NCI-H1092 (cell line): ENCODE measurements at places on chromosomes 2 and 18.

DNA sequence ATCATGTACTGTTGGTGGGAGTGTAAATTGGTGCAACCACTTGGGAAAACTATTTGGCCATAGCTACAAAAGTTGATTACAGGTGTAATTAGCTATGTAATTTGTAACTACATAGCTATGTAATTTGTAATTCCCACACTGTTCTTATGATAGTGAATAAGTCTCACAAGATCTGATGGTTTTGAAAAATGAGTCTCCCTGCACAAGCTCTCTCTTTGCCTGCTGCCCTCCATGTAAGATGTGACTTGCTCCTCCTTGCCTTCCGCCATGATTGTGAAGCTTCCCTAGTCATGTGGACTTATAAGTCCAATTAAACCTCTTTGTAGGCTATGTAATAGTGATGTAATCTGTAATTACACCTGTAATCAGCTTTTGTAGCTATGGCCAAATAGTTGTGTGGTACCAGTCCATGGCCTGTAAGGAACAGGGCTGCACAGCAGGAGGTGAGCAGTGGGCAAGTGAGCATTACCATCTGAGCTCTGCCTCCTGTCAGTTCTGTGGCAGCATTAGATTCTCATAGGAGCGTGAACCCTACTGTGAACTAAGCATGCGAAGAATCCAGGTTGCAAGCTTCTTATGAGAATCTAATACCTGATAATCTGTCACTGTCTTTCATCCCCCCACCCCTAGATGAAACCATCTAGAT, 133.7 kb upstream of the COPS8 start:
- no peak for DNase-seq

- DNase-seq: no peak
Measured at GRCh38 chr2:233663911-233664310, 7.8 kb upstream of the UGT1A9 start.

DNA sequence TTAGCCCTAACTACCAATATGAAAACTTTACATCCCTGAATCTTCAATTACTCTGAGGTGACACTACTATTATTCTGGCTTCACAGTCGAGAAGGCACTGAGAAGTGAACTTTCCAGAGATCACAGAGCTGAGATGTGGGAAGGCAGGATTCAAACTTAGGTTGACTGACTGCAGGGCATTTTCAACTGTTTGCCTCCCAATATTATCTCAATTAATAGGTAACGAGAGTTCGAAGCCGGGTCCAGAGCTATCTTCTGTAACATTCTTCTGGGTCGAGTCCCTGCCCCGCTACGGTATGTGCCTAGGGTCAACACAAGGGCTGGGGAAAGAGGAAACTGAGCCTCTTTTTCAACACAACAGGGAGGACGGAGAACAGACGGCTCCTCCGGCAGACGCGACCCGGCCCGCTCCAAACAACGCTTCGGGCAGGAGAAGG, 740 bp downstream of the CHMP3 start:
- no peak for DNase-seq

DNA sequence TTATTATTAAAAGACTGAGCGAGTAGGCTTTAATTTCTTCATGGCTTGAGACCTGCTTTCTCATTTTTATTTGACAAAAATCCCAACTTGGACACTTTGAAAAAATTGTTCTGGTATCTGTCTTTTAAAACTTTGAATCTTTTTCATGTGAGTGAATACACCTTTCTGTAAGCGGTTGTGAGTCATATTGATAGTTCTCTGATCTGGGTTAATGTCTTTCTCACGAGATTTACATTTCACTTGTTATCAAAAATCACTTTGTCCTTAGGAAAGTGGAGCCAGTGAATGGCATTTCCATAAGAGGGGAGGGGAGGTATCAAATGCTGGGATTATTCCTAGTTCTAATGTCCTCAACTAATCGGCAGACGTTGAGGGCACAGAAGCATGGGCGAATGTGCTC, 36.3 kb downstream of the ATP9B start:
- no peak for DNase-seq

- peak; percentile 15 for DNase-seq
Measured at GRCh38 chr2:134120733-134121630, 132.9 kb upstream of the MGAT5 start.

DNA sequence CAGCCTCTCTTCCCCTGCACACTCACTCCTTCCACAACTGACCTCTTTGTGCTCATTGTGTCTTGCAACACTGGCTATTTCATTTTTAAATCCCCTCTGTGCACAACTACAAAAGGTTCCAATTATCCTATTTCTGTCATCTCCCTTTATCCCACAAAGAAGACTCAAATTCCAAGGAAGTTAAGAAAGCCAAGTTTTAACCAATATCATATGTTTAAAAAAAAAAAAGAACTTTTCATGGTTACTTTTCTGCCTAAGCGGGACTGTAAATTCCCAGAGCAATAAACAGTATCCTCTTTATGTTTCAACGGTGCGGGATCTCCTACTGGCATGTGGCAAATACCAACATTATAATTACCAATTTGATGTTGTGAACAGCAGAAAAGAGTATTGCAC, 83.8 kb downstream of the DOCK10 start:
- no peak for DNase-seq

GRCh38 chr2:174038462-174038861, 73.3 kb upstream of the SP3 start:
- DNase-seq: no peak

GRCh38 chr2:11203480-11203879, 48.2 kb downstream of the SLC66A3 start:
- no peak for DNase-seq

DNA sequence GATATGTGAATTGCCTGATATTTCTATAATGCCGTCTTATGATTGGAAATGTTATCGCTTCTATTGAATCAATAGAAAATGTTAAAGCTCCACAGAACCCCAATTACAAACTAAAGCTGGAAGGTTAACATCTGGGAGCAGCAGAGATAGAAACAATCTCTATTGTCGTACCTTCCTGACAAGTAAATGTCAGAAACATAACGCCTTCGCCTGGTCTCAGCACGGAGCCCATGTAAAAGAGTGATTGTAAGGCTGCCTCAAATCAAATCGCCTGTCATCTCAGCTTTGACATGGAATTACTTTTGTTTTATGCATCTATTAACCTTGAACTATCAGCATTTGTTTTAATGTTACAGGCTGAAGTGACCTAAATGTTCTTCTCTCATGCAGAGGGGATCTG, 885.9 kb upstream of the PIK3C3 start:
- no peak for DNase-seq

DNA sequence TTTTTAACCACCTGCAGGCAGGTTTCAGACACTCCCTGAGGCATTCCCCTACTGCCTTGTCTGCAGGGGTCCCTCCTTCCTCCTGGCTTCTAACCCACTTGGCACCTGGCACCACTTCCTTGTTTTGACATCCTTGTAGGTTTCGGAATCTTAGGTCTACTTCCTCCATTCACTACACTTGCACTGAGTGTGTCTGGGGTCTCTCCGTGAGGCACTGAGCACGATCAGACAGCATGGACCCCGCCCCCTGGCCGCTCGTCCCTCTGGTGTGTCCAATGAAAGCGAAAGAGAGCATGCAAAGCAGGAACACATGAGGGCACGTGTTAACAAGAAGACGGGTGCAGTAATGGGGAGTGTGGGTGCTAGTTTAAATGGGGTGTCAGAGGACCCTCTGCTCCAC, 63.8 kb downstream of the HAUS1 start:
- DNase-seq: no peak
